ENCODE measurements at places on chromosomes 7 and 10. TPM values are rescaled to one million over a fixed set of nuclear protein-coding genes. Genes with fewer than 3 reads are reported as not detected.

ENTPD7 gene
- 10.1 TPM for total RNA-seq

GRCh38 chr7:101832205-101832631, 14.8 kb downstream of the CUX1 start:
- DNase-seq: peak; percentile 58

DNA sequence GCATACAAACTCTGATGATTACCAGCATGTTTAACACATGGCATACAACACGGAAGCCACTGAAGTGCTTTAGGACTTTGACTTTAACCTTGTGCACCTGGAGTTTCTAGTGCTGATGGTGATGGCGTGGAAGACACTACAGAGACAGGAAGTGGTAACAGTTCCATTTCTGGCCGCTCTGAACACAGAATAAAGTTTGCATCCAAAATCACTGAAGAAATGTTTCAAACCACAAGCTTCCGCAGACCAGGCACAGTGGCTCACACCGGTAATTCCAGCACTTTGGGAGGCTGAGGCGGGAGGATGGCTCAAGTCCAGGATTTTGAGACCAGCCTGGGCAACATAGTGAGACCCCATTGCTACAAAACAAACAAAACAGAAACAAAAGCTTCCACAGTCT, 40.3 kb upstream of the TNPO3 start:
- no peak for DNase-seq

GRCh38 chr7:50467817-50468610, 17.9 kb upstream of the FIGNL1 start:
- DNase-seq: peak; percentile 95

- no peak for DNase-seq
Measured at GRCh38 chr7:25386311-25386744, 158.0 kb upstream of the NPVF start.

GRCh38 chr7:35026150-35026549, 11.1 kb downstream of the DPY19L1 start:
- no peak for DNase-seq

DNA sequence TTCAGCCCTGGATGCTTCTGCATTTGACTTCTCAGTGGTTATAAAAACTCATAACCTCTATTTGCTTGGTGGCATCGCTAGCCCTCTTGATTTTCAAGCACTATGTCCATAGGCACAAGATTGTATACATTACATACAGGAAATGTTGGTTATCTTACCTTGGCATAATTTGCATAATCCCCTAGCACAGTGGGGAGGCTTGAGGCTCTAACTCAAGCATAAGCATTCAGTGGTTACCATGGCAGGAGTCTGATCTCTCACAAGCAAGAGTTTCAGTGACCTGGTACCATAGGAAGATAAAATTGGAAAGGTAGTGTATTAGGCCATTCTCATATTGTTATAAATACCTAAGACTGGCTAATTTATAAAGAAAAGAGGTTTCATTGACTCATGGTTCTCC, 121.8 kb downstream of the PLXDC2 start:
- DNase-seq: no peak

GRCh38 chr7:135366843-135367508, 133.3 kb downstream of the STRA8 start:
- DNase-seq: no peak

STOX1 gene
- 0.24 TPM for total RNA-seq

AGMO gene
- total RNA-seq: 1.3 TPM

- DNase-seq: no peak
Measured at GRCh38 chr10:28331066-28331465, 28.2 kb upstream of the MPP7 start.

TSPAN14 gene
- total RNA-seq: 56.6 TPM

- no peak for DNase-seq
Measured at GRCh38 chr7:24158975-24159374, 125.0 kb upstream of the NPY start.

DNA sequence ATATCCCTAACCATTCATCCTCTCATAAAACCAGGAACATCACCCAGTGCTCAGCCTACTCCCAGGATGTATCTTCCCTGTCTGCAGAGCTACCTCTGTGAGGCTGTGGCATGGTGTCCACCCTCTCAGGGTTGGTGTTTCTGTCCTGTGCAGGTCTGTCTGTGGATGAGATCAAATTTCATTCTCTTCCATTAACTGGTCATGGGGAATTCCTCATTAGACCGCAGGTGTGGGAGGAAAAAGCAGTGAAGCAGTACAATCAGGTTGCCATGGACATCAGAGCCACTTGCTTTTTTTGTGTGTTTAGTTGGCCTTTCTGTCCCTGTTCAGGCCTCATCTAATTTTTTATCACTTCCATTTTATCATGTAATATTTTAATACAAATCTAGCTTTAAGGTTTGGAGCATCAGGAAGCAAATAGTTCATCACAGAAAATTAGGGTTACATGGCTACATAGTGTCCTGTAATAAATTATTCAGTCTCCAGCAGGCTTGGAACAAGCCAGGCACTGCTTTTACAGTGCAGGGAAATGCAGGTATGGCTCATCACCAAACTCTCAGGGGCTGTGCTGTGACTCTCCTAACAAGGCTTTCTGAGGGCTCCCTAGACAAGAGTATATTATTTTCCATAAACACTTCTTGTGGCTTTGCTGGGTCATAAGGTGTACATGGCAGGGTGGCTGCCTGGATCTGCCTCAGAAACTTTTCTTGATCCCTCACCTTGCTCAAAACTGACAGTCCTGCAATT, 594.9 kb upstream of the IGFBP3 start:
- DNase-seq: no peak

SLC26A3 gene
- total RNA-seq: not detected

PNLIPRP3 gene
- not detected for total RNA-seq

SPDYE18 gene
- total RNA-seq: 0.24 TPM

MRC1 gene
- total RNA-seq: 71.1 TPM

DNA sequence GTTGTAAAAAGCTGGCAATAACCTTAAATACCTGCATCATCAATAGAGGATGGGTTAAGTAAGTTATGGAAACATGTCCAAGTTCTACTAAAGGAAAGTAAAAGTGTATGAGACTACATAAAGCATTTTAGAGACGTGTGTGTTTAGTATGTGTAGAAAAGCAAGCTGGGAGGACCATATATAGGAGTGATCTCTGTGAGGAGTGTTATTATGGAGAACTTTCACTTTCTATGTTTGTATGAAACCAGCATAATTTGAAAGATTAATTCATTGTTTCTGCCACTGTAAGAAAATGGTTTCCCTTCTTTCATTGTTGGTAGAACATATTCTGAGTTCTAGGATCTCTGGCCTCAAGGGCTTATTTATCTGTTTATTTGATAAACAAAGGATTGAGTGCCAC, 19.2 kb upstream of the PDLIM1 start:
- no peak for DNase-seq

DNA sequence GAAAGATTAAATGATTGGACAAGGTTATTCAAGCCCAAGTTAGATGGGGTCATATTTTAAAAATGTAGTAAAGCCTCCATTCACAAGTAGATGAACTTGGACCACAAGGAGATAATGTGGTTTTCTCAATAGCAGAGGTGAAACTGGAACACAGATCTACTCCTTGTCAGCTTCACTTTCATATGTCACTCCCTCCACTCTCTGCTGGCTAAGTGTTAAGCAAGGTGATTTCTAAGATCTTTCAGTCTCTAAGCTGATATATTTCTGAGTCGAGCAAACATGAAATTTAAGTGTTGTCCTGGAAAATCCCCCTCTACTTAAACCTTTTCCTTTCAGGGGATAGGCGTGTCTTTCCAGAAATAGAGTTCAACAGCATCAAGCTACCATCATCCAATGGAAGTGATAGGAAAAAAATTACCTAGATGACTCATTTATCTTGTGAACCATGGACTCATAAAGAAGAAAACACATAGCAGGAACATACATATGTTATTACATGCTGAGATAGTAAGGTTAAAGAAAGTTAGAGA, 275.0 kb downstream of the PTEN start:
- DNase-seq: no peak

PVRIG gene
- 0.42 TPM for total RNA-seq

GRCh38 chr10:6401558-6402348, 178.3 kb downstream of the PRKCQ start:
- peak; percentile 88 for DNase-seq

DNA sequence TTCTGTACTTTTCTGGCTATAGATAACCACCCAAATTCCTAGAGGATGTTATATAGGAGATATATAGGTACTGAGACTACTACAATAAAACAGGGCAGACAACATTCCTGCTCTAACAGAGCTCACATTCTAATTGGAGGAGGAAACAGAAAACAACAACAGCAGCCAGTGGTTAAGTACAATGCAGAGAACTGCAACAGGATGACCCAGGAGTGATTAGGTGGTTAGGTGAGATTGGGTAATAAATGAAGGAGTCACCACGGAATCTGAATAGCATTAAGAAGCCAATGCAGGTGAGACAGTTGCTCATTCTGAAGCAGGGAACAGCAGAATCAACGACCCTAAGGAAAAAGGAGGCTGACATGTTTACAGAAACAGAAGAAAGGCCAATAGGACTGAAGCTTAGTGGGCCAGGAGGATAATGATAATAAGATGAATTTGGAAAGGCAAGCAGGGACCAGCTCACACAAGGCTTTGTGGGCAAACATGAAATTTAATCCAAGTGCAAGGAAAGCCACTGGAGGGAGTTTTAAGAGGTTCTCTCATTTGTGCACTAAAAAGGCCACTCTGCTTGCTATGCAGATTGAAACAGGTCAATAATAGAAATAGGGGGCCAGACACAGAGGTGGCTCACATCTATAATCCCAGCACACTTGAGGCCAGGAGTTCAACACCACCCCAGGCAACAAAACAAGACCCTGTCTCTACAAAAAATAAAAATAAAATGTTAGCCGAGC, 16.9 kb upstream of the REEP3 start:
- no peak for DNase-seq

GRCh38 chr10:51937308-51938140, 238.1 kb upstream of the CSTF2T start:
- no peak for DNase-seq

DNA sequence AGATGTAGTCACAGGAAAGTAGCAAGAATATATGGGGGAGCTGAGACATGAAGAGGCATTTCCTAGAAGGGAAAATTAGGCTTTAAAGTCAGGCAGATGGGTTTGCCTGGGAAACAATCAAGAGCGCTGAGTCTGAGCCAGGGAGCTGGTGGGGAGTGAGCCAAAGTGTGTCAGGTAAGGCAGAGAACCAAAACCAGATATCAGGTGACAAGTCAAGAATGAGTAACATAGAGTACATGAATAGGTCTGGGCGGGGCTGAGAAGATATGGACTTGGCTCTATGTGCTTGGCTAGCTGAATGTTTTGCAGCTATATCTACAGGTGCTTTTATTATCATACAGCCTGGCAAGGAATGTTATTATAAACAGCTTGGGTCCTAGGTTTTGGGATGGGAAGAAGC, 49.3 kb downstream of the GPR141 start:
- DNase-seq: no peak

NKX1-2 gene
- not detected for total RNA-seq

GRCh38 chr10:89852872-89853271, 151.5 kb downstream of the KIF20B start:
- no peak for DNase-seq

DNA sequence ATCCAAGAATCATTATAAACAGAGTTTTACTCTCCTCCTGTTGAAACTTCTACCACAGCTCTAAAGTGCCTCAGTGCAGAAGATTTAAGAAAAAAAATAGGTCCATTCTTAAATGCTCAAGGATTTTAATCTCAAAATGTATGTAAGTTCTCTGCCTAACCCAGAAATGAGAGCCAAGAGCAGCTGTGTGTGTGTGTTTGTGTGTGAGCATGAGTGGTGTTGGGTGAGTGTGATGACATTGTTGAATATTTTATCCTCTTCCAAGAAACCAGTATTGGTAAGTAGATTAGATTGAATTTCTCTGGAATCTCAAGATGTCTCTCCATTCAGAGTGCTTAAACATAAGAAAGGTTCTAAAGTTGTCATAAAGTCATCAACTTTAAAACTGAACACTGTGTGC, 363.6 kb upstream of the NFE2L3 start:
- no peak for DNase-seq

SMO gene
- total RNA-seq: 7.4 TPM

DNA sequence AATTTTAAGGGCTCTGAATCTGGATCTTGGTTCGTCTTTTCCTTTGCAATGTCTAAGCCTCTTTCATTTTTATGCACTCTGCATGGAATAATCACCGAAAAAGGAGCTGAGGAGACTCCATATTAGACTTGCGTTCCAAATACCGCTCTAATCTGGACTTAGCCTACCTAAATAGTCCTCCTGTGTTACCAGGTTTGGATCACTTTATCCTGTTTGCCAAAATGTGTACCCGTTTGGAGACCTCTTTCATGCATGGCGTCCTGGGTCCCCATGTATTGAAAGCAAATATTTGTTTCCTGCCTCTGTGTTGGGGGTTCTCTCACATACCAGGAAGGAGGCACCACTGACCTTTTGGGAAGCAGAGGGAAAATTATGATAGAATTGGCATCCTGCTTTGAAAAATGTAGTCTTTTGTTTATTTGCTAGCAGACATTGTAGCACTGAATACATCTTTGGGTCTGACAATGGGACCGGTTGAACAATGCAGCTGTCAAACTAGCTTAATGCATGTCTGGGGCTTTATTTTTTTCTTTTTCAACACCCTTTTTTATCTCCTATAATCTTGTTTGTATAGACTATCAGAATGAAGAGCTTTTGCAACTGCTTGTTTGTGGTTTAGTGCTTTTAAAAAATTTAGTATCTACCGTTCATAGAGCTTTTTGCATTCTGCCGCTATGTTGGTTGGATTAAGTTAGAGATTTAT, 11.8 kb upstream of the CELF2 start:
- no peak for DNase-seq

- DNase-seq: no peak
Measured at GRCh38 chr10:117370205-117370604, 5.0 kb downstream of the PDZD8 start.

RBM20 gene
- total RNA-seq: 3.0 TPM

- DNase-seq: no peak
Measured at GRCh38 chr10:91049296-91049987, 128.6 kb upstream of the ANKRD1 start.

CEP55 gene
- total RNA-seq: 0.48 TPM
